ENCODE measurements at places on chromosomes 13 and 19.

- peaks cover 2% of the 10 kb centered on the region for H3K4me1 ChIP-seq
- H3K27ac ChIP-seq: no peak overlapping the region
- no peak overlapping the region for H3K4me3 ChIP-seq
- DNase-seq: no peak
- H3K36me3 ChIP-seq: no peaks in the 10 kb centered on the region
Observed at GRCh38 chr13:43267916-43268315, 244.5 kb downstream of the DNAJC15 start.

GRCh38 chr19:52188822-52189734, 774 bp upstream of the PPP2R1A start:
- H3K27me3 ChIP-seq: no peaks in the 10 kb centered on the region
- peak overlapping the region; percentile 40 for H3K4me3 ChIP-seq
- no peaks in the 10 kb centered on the region for H3K36me3 ChIP-seq
- peak; percentile 89 for DNase-seq

GRCh38 chr13:72097568-72097967, 230.6 kb upstream of the DACH1 start:
- no peak overlapping the region for H3K27ac ChIP-seq
- no peaks in the 10 kb centered on the region for H3K36me3 ChIP-seq
- no peak overlapping the region for H3K4me3 ChIP-seq
- no peaks in the 10 kb centered on the region for H3K4me1 ChIP-seq
- DNase-seq: no peak

DNA sequence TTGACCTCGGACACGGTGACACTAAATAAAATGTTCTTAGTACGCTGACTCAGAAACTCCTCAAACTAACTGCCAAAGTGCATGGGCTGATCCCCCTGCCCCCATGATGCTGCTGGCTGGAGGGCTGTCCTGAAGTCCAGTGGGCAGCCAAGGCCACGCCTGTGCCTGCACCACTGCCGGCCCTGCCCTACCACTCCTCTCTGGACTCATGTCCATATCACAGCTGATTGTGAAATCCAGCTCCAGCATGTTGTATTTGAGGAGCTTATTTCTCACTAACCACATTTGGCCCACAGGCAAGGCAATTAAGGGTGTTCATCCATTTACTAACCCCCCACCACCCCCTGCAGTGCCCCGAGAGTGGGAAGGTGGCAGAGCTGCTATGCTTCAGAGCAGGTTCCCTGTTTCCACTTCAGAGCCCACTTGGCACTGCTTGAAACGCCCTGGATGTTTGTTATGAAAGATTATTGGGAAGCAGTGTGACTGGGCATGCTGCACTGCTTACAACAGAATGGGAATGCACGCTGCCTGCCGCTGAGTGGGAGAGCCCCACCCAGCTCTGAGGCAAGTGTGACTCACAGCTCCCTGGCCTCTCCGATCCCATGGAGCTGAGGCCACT, 114.0 kb downstream of the UQCRFS1 start:
- no peak overlapping the region for H3K27ac ChIP-seq
- no peaks in the 10 kb centered on the region for H3K4me1 ChIP-seq
- no peaks in the 10 kb centered on the region for H3K36me3 ChIP-seq
- DNase-seq: peak; percentile 20
- no peak overlapping the region for H3K4me3 ChIP-seq

- no peak overlapping the region for H3K27ac ChIP-seq
- H3K4me1 ChIP-seq: peaks cover 6% of the 10 kb centered on the region
- H3K27me3 ChIP-seq: no peaks in the 10 kb centered on the region
- H3K36me3 ChIP-seq: no peaks in the 10 kb centered on the region
- H3K4me3 ChIP-seq: no peak overlapping the region
Observed at GRCh38 chr13:99282264-99283231, 24.4 kb upstream of the GPR18 start.

DNA sequence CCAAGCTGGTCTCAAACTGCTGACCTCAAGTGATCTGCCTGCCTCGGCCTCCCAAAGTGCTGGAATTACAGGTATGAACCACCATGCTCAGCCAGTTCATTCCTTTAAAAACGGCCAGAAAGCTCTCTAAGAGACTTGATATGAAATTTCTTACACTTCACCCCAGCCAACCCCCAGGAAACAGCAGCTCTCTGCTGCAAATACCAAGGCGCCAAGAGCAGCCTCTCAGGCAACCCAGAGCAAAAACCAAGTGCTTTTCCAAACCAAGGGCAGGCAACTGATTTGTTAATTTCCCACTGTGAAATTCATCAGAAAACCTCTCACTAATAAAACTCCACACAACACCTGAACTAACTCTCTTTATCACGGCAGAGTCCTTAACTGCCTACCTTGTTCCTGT, 44.9 kb downstream of the LATS2 start:
- H3K4me3 ChIP-seq: no peak overlapping the region
- H3K27me3 ChIP-seq: no peaks in the 10 kb centered on the region
- no peaks in the 10 kb centered on the region for H3K36me3 ChIP-seq
- no peak overlapping the region for H3K27ac ChIP-seq
- DNase-seq: no peak

DNA sequence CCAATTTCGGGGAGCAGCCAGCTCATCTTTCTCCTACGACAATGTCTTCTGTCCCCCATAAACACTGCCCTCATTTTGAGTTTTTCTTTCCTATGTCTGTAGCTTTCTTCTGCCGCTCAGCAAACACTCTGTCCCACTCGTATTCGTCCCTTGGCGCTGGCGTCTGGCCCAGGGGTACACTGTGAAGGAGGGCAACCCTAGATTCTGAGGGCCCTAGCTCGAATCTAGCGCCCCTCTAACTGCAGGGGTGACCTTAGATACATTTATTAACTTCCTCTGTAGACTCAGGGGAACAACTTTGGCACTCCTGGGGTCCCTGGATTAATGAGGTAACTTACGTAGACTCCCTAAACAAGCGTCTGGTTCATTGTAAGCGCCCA, 677 bp upstream of the LRCH1 start:
- H3K36me3 ChIP-seq: no peaks in the 10 kb centered on the region
- H3K4me1 ChIP-seq: no peaks in the 10 kb centered on the region
- no peaks in the 10 kb centered on the region for H3K27me3 ChIP-seq
- peak overlapping the region; percentile 79 for H3K27ac ChIP-seq
- peak; percentile 10 for DNase-seq

- no peak for DNase-seq
- H3K4me1 ChIP-seq: no peaks in the 10 kb centered on the region
- H3K27ac ChIP-seq: no peak overlapping the region
- no peaks in the 10 kb centered on the region for H3K27me3 ChIP-seq
- no peak overlapping the region for H3K4me3 ChIP-seq
Observed at GRCh38 chr19:43789029-43789428, 8.3 kb upstream of the KCNN4 start.

DNA sequence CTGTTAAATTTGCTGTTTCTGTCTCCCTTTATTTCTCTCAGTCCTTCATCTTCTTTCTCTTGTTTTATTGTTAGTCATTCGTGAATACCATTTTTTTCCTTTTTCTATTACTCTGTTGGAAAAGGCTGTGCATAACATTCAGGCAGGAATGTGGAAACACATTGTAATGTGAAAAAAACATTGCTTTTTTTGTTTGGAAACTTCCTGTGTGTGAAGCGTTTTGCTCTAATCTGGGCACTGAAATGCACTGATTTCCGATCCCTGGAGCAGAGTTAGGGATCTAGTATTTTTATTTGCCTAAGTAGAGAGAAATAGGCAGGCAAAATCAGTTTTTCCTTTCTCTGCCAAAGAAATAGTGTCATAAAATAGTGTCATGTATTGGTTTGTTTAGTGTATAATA, 155.5 kb downstream of the PCCA start:
- no peak overlapping the region for H3K4me3 ChIP-seq
- no peak overlapping the region for H3K27ac ChIP-seq
- H3K27me3 ChIP-seq: no peaks in the 10 kb centered on the region
- H3K4me1 ChIP-seq: no peaks in the 10 kb centered on the region

GRCh38 chr13:92825938-92826596, 400.5 kb upstream of the GPC6 start:
- no peak for DNase-seq
- H3K36me3 ChIP-seq: no peaks in the 10 kb centered on the region
- H3K27ac ChIP-seq: no peak overlapping the region
- peaks cover 2% of the 10 kb centered on the region for H3K4me1 ChIP-seq
- no peak overlapping the region for H3K4me3 ChIP-seq
- H3K27me3 ChIP-seq: no peaks in the 10 kb centered on the region

DNA sequence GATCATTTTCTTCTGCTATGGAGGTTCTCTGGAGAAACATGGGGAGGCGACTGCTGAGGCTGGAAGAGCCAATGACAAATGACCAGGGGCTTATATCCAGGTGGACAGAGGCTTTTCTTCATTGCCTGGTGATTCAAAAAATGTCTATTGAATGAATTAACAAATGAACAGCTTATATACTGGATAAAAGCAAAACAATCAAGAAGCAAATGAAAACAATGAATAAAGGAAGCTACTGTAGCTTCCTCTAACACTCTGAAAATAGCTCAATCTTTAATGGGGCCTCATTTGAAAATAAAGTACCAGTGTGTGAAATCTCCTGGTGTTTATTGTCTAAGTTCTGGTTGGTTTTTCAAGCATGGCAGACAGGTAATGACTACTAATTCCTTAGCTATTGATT, 167.5 kb upstream of the TMTC4 start:
- no peak overlapping the region for H3K27ac ChIP-seq
- no peak for DNase-seq
- no peaks in the 10 kb centered on the region for H3K27me3 ChIP-seq
- no peaks in the 10 kb centered on the region for H3K4me1 ChIP-seq
- no peak overlapping the region for H3K4me3 ChIP-seq

GRCh38 chr19:14097532-14098151, 7.1 kb upstream of the SAMD1 start:
- no peak for DNase-seq
- no peak overlapping the region for H3K27ac ChIP-seq
- no peak overlapping the region for H3K4me3 ChIP-seq

DNA sequence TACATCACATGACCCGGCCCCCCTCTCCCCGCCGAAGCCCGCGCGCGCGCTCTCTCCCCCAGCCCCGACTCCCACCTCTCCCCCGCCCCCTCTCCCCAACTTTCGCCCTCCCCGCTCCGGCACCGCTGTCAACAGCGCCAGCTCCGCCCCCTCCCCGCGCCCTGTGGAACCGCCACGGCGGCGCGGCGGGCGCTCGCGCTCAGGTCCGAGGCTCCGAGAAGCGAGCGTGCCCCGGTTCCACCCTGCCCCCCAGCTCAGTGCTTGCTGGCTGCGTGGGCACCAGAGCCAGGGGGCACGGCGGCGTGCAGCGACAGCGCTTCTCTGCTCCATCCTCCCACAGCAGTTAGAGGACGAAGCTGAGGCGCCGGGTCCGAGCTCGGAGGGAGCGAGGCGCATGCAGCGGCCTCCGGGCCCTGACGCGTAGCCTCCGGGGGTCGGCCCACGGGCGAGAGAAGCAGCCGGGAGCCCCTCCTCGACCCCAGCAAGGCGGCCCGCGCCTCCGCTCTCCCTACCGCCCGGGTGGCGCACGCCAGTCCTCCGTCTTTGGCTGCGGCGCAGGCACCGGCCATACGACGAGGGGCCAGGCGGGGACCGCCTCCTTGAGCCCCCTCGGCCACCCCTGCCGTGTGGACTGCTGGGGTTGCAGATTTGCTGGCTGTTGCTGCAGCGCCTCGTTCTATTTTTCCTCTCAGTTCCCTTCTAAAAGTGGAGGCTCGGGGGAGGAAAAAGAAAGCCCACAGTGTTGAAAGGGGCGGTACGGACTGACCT, 109.5 kb downstream of the KCNRG start:
- DNase-seq: peak; percentile 98
- H3K4me3 ChIP-seq: peak overlapping the region; percentile 83
- H3K27ac ChIP-seq: peak overlapping the region; percentile 68
- no peaks in the 10 kb centered on the region for H3K36me3 ChIP-seq
- peaks cover 4% of the 10 kb centered on the region for H3K27me3 ChIP-seq
- peaks cover 2% of the 10 kb centered on the region for H3K4me1 ChIP-seq

DNA sequence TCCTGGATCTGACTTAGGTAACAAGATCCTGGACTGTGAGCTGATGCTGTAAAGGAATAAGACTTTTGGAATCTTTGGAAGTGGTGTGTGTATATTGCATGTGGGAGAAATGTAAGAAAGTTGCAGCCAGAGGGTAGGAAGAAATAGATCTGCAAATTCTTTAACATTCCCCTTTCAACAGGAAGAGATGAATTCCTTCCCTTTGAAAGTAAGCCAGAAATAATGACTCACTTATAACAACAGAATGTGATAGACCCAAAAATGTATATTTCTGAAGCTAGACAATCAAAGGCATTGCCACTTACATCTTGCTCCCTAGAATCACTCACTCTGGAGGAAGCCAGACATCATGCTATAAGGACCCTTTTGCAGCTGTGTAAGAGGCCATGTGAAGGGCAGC, 9.8 kb upstream of the SIAH3 start:
- no peaks in the 10 kb centered on the region for H3K4me1 ChIP-seq
- no peak overlapping the region for H3K4me3 ChIP-seq
- H3K36me3 ChIP-seq: no peaks in the 10 kb centered on the region
- no peaks in the 10 kb centered on the region for H3K27me3 ChIP-seq

DNA sequence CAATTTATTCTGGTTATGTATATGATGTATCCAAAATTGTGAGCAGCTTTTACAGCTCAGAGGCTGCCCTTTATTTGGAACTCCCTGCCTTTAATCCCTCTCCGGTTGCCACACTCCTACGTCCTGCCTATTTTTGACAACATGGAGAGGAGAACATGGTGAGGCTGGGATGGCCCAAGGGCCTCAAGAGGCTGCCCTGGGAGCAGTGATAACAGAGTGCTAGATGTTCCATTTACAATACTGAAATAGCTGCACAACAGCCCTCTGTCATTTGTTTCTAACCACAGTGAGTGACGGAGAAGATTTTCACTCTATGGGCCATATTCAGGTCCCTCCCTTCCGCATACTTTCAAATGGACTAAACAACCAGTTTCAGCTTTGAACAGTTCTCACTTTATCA, 33.4 kb downstream of the STARD13 start:
- H3K4me3 ChIP-seq: no peak overlapping the region
- H3K27ac ChIP-seq: no peak overlapping the region
- no peaks in the 10 kb centered on the region for H3K27me3 ChIP-seq
- H3K4me1 ChIP-seq: peaks cover 2% of the 10 kb centered on the region
- H3K36me3 ChIP-seq: no peaks in the 10 kb centered on the region

DNA sequence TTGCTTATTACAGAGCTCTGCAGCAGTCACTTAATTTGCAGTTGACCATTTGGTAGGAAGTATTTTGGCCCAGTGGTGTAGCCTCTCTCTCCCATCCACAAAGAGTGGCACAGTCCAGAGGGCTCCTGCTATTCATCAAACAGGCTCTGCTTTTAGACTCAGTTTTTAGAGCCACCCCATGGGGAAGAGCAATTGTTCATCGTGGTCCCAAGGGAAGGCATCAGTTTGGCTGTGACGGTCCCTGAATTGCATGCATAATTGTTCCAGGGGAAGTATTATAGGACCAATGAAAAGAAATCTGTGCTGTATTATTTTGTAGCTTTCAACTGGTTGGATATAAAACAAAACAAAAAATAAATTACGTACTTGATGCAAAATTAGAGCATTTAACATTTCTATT, 799.0 kb downstream of the DACH1 start:
- H3K27ac ChIP-seq: no peak overlapping the region
- no peak overlapping the region for H3K4me3 ChIP-seq
- DNase-seq: no peak
- no peaks in the 10 kb centered on the region for H3K4me1 ChIP-seq
- H3K27me3 ChIP-seq: no peaks in the 10 kb centered on the region

- H3K27me3 ChIP-seq: no peaks in the 10 kb centered on the region
- peaks cover 4% of the 10 kb centered on the region for H3K4me1 ChIP-seq
- DNase-seq: no peak
- H3K36me3 ChIP-seq: no peaks in the 10 kb centered on the region
- no peak overlapping the region for H3K27ac ChIP-seq
Observed at GRCh38 chr19:3985643-3986259, 488 bp upstream of the EEF2 start.
